ENCODE measurements at places on chromosomes 12 and 14. TPM values are rescaled to one million over a fixed set of nuclear protein-coding genes. Genes with fewer than 3 reads are reported as not detected.

DNA sequence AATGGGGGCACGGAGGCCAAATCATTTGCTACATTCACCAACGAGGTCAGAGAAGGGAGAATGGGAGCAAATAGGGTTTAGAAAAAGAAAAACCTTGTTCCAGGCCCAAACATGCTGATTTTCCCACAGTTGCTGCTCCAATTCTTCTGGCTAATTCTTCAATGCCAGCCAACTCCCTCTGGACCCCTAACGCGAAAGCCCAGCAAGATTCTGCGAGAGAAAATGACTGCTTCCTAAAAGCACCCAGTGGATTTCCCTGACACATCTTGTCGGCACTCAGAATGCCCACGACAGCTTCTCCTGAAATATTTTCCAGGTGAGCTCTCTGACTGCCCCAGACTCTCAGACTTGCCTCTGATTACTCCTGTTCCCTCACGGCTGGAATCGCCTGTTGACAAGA is 689.4 kb downstream of the MED13L start:
- DNase-seq: no peak

DNA sequence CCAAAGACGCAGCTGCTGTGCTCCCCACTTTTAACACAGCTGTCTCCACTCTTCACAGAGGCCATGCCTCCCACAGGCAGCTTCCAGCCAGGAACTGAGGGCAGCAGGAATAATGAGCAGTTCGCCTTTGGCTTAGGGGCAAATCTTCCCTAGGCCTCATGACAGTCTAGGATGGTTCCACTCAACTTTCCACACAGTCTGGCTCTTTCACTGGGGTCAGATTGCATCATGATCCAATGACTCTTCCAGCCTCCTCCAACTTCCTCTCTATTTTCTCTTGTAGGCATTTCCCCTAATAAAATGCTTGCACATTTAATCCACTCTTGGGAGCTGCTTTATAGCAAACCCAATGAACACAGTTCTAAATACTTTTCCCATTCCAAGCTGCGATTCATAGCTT is 271.6 kb upstream of the ATP2B1 start:
- DNase-seq: no peak

BIN2 gene
- polyA plus RNA-seq: not detected

AMDHD1 gene
- 0.04 TPM for polyA plus RNA-seq

CABP1 gene
- polyA plus RNA-seq: 0.27 TPM

Data from AG04450 (cell line).